ENCODE measurements at places on chromosomes 3 and 15.

- DNase-seq: no peak
Observed at GRCh38 chr3:187169231-187169960, 27.9 kb upstream of the RTP1 start.

GRCh38 chr3:87209111-87209510, 18.0 kb upstream of the CHMP2B start:
- DNase-seq: no peak

GRCh38 chr15:100438570-100438969, 90.2 kb downstream of the CERS3 start:
- no peak for DNase-seq

- no peak for DNase-seq
Observed at GRCh38 chr3:64167351-64167750, 57.9 kb downstream of the PRICKLE2 start.

- DNase-seq: no peak
Observed at GRCh38 chr15:32675466-32675865, 34.0 kb downstream of the SCG5 start.

- DNase-seq: peak; percentile 74
Observed at GRCh38 chr3:102179326-102180177, 255.3 kb upstream of the ZPLD1 start.

- no peak for DNase-seq
Observed at GRCh38 chr3:9902372-9903237, at the start of gene IL17RE. TSS of gene IL17RE (plus strand) at chr3:9902848. CDS start at chr3:9902933, 85 bp downstream.

- DNase-seq: peak; percentile 20
Observed at GRCh38 chr15:36358094-36358493, 221.3 kb upstream of the CDIN1 start.

DNA sequence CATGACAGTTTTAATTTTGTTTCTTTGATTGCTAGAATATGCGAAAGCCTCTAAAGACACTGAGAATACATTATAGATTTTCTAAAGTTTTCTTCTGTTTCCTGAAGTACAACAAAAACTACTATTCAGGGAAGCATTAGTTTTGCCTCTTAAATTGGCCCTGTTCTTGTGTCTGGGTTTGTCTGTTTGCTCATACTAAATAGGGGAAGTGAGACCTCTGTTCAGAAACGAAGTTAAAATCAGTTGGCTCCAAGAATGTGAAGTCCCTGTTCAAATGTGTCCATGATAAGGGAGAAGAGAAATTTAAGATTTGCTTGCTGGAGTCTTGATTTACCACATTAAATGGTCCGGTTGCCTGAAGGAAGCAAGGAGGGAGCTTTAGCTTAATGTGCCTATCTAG, 327.3 kb upstream of the GBE1 start:
- peak; percentile 6 for DNase-seq

GRCh38 chr15:52651114-52651513, 28.1 kb downstream of the ATOSA start:
- DNase-seq: no peak

- DNase-seq: no peak
Observed at GRCh38 chr3:56904552-56905215, 102.9 kb upstream of the ARHGEF3 start.

- DNase-seq: peak; percentile 57
Observed at GRCh38 chr3:23159929-23160328, 43.2 kb upstream of the UBE2E2 start.

GRCh38 chr3:2898591-2899353, 211.4 kb downstream of the IL5RA start:
- DNase-seq: no peak

GRCh38 chr3:116524453-116525210, 79.3 kb upstream of the LSAMP start:
- DNase-seq: no peak

DNA sequence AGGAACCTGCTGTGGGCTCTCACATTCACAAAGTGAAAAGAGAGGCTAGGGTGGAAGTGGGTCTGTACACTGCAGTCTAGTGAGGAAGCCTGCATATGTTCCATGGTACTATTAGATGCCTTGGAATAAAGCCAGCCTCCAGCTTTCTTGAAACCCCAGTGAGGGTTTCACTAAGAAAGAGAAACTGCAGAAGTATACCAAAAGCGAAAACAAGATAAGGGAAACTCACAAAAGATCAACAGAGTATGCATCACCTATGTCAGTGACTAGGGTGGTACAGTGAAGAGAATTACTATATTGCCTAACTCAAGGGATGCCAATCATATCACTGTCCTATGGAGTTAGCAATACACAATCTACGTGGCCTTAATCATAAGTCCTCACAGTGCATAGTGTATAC, 212.5 kb upstream of the GADL1 start:
- no peak for DNase-seq

DNA sequence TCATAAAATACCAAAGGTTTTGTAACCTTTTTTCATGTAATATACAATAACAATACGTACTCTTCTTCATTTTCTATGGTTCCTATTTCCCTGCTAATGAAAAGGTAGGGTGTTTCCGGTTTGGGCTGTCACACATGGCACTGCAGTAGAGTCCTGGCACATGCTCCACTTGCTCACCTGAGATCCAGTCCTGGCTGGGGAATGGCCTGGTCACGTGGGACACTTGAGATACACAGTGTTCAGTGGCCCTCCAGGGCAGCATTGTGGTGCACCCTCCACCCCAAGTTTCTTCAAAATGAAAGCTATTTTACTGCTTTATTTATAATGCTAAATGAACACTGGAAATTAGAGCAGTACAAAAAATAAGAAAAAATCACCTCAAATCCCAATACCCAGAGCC, 23.2 kb downstream of the MRPS25 start:
- DNase-seq: no peak

GRCh38 chr3:123412811-123413604, 35.9 kb downstream of the ADCY5 start:
- no peak for DNase-seq

DNA sequence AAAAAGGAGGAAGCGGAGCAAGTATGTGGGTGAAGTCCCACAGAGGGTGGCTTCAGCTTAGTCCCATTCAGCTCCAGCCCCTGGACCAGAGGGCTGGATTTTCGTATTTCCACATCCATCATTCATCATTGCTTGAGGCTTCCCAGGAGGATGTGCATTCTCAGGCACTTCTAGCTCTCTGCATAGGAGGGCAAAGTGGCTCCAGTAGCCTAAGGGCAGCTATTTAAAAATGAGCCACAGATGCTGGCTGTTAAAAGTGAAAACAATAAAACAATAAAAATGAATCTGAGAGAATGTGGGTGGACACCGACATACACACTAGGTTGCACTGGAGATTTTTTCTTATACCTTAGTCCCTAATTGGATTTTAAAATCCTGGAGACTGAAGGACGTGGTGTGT, 629.2 kb upstream of the ZNF385D start:
- DNase-seq: no peak

- no peak for DNase-seq
Observed at GRCh38 chr15:75696311-75696720, 16.3 kb downstream of the CSPG4 start.

- no peak for DNase-seq
Observed at GRCh38 chr15:66630801-66631351, 65.1 kb upstream of the LCTL start.

DNA sequence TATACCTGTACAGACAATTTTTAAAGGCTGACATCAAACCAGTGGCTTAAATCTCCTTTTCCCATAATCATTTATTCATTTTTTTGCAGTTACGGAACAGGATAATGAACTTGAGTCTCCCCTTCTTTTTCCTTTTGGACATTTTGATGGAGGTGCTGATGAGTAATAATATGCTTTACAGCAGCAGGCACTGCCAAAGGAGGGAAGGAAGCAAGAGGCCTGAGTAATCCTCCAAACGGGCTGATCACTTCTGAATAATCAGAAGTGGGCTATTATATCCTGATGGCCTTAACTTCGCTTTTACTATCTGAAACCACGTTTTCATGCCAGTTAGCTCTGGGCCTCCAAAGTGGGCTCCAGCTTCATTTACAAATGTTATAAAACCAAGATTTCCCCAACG, 527.2 kb downstream of the FOXP1 start:
- DNase-seq: peak; percentile 89

DNA sequence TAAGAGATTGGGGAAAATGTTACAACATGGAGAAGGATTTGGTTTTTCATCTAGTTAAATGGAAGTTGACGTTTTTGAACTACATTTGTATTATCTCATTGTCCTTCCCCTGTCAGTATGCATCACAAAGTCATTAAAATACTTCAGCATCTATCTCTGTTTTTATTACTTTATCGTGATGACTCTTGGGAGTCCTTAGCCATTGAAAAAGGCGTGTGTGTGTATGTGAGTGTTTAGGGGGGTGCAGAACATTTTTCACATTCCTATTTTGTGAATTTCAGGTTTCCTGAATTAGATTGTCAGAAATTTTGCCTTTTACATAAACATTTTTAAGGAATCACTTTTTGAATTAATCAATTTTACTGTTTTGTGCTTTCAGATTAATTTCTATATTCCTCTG, 360.6 kb upstream of the SGO1 start:
- no peak for DNase-seq

DNA sequence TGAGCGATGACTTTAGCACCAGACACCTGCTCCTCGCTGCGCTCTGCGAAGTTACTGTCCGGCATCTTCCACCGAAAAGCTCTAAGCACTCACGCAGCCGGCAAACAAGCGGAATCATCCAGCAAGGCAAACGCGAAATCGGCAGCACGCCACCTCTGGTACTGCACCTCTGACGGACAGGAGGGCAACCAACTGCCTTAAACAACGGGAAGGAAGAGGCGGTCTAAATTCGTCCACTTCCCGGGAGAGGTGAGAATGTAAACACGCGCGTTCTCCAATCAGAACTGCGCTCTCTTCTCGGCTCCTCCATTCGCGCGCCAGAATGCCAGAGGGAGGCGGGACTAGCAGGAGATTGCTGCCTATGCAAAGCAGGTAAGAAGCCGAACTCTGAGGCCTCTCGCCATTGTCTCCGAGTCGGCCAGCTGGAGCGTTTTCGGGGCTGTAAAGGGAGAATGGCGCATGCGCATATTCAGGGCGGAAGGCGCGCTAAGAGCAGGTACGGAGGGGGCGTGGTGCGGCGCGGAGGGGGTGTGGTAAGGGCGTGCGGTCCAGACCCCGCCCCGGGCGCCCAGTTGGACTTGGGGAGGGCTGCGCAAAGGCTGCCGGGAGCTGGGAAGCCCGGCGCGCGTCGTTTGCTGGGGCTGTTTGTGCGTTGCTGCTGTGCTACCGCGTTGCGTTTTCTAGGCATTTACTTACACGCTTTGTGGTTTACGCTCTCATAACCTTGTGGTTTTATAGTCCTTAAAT, at the start of the genes BTD and HACL1:
Gene BTD, plus strand, starts transcription at position 347 of the 747 bp plus-strand sequence. CDS start 33,695 bp downstream, outside the sequence.
Gene HACL1, minus strand, starts transcription at position 171 of the 747 bp plus-strand sequence. Its CDS starts 106 bp downstream, at position 65.
- peak; percentile 100 for DNase-seq

DNA sequence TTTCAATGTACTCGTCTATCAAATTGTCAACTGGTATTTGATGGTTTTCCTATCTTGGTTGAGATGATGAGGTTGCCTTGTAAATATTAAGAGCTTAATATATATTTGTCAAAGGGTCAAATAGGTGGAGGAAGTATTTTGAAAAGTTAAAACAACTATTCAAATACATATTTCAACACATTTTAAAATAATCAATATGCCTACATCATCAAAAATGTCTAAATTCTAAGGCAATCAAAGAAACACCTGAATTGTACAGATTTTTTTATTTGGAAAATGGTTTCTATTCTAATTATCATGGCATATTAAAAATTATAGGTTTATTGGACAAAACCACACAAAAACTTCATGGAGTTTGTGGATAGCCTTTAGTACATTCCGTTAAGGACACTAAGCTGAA, 461.4 kb upstream of the ONECUT1 start:
- no peak for DNase-seq

DNA sequence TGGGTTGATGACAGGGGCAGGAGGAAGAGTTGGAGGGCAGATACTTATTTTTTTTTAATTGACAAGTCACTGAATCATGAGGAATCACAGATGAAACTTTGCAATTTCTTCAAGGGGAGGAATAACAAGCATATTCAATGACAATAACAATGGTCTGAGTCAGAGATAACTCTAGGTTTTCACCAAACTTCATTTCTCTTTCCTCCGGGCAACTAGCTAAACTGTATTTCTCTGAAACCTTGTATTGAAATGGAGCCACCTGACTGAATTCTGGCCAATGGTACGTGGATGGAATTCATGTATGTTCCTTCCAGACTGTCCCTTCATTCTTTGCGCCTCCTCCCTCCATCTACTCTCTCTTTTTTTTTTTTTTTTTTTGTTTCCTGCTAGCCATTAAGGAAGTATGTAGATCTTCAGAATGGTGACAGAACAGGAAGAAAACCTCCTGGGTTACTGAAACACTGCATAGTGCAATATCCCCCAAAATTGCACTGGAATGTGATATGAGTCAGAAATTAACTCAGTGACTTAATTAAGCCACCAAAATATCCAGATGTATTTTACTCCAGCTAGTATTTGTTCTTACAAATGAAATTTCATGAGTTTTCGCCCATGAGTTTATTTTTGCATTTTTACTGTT, 495.4 kb downstream of the OTOL1 start:
- DNase-seq: no peak

DNA sequence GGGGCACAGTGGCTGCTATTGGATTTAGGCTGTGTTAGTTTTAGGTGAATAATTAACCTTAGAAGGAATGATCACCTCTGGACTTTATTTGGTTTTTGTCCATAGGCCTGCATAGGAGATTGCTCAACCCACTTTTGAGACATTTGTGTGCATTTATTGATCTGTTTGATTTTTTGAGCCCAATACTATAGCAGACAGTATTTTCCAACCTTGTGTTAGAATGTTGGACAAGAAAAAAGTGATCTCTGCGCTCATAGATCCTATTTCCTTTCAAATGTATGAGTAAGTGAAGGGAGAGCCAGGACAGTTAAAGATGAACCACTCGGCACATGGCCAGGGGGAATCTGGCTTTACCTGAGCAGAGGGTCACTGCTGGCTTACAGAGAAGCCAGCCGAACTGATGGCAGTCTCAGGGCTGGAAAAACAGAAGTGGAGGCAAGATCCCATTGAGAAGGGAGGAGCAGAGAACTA, 8.8 kb upstream of the TOPBP1 start:
- DNase-seq: no peak

DNA sequence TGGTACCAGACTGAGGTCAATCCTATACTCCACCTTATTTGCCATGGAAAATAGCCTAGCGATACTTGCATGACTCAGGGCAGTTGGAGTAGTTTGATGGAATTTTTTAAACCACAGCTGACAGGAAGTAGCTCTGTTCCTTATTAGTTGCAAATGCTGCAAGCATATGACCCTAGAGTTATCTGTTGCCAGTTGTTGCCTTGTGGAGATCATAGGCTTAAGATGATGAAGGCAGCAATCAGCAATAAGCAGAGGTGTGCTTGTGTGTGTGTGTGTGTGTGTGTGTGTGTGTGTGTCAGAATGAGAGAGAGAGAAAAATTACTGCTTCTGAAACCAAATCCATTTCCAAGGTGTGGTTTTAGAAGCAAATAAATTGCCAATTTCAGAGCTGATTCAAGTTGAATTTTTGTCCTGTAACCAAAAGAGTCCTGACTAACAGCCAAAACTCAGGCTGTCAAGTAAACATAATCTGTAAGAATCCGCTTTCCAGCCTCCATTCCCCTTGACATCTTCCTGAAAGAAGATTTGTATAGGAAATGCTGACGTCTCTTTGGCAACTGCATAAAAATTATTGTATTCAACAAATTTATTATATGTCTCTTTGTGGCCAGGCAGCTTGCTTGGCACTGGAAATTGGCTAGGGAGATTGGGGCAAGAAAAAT, 141.2 kb downstream of the SERPINI1 start:
- DNase-seq: no peak

Data from endothelial cell of umbilical vein (primary cell).